Suppressor macrophage treated with lipopolysaccharide for 1 hour (primary cell): ENCODE measurements at places on chromosomes 11 and 22.

- DNase-seq: peak; percentile 10
Measured at GRCh38 chr11:73034331-73034730, 107.8 kb downstream of the FCHSD2 start.

DNA sequence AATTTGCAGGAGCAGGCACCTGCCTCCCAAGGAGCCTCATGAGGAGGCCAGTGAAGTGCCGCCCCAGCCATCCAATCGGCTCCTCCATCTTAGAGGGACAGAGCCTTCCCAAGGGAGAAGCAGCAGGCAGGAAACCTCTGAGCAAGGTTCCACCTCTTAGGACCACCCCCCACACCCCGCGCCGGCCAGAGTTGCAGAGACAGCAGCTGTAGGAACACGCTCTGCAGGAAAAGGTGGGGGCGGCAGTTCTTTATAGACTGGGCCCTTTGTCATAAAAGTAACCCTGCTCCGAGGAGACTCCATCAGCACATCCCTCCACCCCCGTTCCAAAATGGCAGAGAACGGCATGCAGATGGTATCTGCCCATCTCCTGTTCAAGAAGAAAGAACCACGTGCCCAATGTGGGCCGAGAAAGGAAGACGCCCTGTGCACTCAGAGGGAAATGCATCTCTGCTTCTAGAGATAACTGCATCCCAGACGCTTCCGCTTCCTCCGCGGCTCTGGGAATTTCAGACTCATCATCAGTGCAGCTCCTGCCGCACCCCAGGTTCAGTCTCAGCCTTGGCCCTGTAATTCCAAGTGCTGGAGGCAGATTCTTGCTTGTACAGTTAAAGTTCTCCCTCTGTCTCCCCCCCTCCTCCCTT lies 98.5 kb downstream of the SPATA19 start:
- no peak for DNase-seq

DNA sequence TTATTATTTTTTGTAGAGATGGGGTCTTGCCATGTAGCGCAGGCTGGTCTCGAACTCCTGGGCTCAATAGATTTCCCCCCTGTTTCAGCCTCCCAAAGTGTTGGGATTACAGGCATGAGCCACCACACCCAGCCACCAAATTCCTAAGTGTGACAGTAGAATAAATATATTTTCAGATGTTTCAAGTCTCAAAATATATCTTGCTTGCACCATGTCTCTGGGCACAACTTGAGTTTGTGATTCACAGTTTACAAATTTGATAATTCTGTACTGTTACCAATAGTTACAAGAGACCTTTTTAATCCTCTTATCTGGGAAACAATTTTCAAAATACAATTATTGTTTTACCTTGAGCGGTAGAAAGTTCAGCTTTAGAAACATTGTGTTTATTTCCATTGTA lies 19.1 kb downstream of the DCPS start:
- no peak for DNase-seq

DNA sequence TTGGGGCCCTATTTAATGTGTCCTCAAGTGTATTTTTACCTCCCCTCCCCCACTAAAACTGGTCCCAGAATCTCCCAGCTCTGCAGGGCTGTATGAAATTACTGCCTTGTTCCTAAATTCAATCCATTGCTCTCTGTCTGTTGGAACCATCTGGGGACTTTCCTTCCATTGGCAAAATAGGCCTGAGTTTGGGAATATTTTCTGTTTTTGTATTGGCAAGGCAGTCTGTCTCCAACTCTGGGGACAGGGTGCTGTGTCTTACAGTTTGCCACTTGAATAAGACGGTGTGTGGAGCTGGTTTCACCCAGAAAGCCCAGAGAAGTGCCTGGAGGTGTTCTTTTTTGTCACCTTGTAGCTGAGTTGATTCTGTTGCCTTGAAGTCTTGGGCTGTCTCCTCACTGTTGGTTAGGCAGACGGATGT lies 1.3 kb downstream of the PACS1 start:
- DNase-seq: peak; percentile 19

DNA sequence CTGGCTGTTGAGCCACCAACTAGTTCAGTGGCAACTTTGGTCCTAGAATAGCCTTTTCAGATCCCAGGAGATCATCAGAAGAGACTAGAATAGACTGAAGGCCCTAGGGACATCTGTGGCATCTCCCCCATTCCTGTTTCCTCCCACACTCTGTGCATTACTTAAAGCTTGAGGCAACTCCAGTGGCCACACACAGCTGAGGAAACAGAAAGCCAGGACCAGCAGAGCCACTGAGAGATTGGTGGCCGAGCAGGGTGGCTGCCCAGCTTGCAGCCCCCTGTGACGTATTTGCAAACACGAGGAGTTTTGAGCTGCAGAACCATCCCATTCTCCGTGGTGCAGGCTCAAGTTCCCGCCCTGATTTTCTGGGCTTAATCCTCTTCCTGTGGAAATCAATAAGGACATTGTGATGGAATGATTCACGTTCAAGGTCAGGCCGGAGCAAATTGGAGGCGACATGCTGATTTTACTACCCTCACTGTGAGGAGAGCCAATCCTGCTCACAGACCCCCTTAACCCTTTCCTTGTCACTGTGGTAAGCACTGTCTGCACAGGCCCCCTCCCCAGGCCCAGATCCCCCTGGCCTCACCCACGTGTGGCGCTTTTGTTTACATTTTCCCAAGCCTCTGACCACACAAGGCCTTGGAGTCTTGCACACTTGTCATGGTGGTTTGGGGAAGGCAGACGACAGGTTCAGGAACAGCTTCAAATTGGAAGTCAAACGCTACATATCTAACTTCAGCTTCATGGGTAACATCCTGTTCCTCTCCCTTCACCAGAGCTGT lies 69.1 kb upstream of the MYOD1 start:
- DNase-seq: no peak

DNA sequence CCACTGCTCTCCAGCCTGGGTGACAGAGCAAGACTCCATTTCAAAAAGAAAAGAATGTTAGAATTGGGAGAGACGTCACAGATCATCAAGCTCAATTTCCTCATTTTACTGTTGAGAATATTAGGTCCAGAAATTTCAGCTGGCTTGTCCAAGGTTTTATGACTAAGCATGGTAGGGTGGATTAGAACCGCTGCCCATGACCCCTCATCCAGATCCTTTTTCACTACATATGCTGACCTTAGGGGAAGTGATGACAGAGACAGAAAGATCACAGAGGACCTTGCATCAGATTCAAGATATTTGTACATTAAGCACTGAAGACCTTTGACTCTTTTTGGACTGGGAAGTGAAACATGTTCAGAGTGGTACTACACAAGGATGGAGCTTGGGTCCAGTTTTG lies 134.5 kb downstream of the ADAMTS15 start:
- DNase-seq: peak; percentile 31

- DNase-seq: no peak
Measured at GRCh38 chr11:64831411-64831891, 13.0 kb downstream of the CDC42BPG start.

GRCh38 chr22:29243874-29244446 lies 23.8 kb downstream of the RHBDD3 start:
- DNase-seq: no peak

- DNase-seq: no peak
Measured at GRCh38 chr22:17884084-17884483, 109.8 kb upstream of the BID start.

GRCh38 chr22:24772493-24773220 lies 1.9 kb downstream of the PIWIL3 start:
- DNase-seq: no peak

- DNase-seq: no peak
Measured at GRCh38 chr11:16987205-16987568, 27.0 kb downstream of the PLEKHA7 start.

- DNase-seq: no peak
Measured at GRCh38 chr11:103923451-103923931, 112.9 kb upstream of the DDI1 start.

- peak; percentile 25 for DNase-seq
Measured at GRCh38 chr22:43897751-43898261, 6.0 kb upstream of the PNPLA5 start.

DNA sequence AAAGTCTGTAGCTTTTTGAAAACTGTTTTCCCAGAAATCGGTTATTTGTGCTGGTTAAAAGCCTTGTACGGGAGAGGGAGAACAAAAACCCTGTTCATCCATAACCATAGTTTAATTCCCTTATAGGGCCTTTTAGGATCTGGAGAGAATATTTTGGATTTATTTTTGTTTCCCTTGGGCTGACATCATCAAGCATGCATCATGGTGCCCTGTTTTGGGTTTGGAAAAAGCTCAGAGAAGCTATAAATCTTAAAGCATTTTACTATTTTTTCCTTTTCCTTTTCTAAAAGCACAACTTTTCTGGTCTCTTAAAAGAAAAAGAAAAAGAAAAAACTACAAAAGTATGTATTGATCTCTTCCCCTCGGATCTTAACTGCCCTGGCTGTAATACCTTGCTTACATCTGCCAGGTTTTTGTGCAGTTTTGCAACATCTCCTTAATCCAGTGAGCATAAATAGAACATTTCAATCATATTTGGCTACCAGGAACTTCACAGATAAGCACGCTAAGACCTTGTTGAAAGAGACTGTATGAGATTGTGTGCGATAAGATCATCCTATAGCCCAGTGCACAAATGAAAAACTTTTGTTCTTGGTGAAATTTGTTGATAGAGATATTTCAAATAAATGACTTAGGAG lies 88.0 kb downstream of the ZBTB16 start:
- no peak for DNase-seq

DNA sequence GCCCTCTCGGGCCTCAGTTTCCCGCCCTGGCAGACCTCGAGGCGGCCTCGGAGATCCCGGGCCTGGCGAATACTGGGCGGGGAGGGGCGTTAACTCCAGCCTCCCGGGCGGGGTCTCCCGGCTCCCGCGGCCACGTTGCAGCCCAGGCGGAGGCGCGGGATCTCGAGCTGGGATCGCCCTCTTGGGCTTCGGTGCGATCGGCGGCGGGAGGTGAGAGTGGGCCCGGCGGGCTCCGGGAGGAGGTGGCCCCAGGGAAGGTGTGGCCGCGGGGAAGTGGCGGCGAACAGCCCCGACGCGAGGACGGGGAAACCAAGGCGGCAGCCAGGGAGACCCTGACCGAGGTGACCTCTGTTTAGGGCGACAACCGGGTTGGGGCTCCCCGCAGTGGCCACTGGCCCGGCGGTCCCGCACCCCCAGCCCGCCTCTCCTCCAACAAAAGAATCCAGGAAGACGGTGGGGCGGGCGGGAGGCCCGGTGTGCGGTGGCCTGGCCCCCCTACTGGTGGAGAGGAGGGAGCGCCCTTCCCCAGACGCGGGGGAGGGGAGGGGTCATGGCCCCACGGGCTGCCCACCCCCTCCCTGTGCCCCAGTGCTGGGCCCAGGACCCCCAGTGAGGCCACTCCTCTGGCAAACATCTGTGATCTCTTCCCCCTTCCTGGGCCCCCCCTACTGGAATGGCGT lies at the start of gene PHETA2:
Gene PHETA2, plus strand, starts transcription at position 117 of the 680 bp plus-strand sequence. CDS start 3,046 bp downstream, outside the sequence.
- DNase-seq: peak; percentile 23

DNA sequence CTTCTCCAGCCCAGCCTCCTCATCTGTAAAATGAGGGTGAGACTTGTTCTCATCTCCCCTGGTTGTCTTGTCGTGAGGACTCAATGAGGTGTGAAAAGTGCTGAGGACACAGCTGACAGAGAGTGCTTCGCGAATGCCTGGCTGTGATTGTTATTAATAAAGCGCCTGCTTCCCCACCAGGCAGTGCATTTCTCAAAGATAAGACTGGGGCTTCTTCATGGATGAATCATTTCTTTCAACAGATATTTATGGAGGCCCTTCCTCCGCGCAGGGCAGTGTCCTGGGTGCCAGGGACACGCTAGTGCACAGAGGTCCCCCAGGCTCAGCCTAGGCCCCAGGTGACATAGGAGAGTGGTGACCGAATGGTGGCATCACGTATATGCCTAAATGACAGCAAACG lies 34.3 kb upstream of the SHISAL1 start:
- no peak for DNase-seq

GRCh38 chr11:121059605-121060004 lies 35.7 kb downstream of the TBCEL start:
- DNase-seq: peak; percentile 71

- DNase-seq: no peak
Measured at GRCh38 chr11:73894725-73895335, 18.0 kb downstream of the PAAF1 start.

DNA sequence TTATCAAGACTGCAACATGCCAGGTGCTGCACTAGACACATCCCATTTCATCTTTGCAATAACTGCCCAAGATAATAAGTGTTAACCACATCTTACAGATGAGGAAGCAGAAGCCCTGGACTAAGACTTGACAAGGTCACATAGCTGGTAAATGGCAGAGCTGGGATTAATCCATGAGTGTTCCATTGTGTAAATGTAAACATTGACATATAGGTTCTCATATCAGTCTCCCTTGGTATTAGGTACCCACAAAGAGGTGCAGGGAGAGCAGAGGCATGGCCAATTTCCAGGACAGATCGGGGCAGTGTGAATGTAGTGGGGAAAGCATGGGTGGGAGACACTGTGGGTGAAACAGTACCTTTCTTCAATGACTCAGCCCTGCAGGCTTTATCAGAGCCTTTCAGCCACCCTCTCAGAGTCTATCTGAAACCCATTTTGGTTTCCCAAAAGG lies 17.9 kb downstream of the MICAL2 start:
- no peak for DNase-seq

DNA sequence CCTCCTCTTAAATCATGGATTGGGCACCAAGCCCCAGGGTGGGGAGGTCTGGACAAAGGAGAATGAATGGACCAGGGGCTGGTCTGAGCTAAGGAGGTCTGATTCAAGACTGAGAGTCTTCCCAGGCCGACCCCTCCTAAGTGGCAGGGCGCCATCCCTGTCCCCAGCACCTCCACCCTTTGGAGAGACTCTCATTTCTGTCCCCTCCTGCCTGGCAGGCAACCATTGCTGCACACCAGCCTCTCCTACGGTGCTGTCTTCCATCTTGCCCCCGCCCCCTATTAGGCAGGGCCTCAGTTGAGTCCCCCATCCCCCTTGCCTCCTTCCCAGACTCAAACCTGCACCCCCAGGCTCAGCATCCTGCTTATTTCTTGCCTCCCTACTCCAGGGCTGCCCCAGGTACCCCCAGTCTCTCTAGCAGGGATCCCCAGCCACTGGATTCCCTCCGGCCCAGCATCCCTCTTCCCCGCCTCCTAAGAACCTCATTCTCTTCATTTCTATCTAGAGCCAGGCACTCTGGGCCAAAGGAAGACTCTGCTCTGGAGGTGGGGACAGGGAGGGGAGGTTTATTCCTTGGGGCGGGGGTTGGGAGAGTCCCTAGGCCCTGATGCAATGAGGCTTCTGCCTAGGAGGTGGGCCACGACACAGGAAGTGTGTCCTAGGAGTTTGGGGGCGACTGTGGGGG lies 1.7 kb upstream of the RCOR2 start:
- DNase-seq: peak; percentile 25
